ENCODE measurements at places on chromosomes 11 and 22.

DNA sequence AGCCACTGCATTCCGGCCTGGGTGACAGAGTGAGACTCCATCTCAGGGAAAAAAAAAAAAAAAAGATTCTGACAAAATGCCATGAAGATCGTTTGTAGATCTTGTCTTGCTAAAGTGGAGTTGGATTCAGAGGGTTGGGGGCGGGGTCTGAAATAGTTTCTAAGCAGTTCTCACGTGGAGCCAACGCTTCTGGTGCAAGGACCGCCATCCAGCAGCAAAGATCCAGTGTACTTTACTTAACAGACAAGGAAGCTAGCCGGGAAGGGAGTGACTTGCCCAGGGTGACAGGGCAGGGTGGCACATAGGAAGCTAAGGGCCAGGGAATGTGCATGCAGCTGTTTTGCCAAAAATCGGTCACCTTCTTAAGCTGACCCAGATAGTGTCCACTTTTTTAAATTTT is 27.4 kb downstream of the APOL1 start:
- no peak for DNase-seq

DNA sequence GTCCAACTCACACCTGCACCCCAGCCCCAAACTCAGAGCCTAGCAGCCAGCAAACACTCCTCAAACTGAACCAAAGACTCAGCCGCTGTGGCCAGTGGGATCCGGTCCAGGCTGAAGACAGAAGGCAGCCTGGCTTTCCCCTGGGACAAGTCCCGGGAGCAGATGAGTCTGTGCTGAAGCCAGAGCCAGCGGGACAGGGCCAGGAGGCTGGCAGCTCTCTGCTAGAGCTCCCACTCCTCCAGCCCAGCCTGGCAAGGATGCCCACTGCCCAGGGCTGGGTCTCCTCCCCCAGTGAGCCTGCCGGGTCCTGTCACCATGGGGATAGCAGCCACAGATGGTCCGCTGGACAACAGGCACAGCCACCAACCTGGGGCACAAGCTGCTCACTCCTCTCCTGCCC is 42.9 kb upstream of the PRR5 start:
- peak; percentile 73 for DNase-seq

DNA sequence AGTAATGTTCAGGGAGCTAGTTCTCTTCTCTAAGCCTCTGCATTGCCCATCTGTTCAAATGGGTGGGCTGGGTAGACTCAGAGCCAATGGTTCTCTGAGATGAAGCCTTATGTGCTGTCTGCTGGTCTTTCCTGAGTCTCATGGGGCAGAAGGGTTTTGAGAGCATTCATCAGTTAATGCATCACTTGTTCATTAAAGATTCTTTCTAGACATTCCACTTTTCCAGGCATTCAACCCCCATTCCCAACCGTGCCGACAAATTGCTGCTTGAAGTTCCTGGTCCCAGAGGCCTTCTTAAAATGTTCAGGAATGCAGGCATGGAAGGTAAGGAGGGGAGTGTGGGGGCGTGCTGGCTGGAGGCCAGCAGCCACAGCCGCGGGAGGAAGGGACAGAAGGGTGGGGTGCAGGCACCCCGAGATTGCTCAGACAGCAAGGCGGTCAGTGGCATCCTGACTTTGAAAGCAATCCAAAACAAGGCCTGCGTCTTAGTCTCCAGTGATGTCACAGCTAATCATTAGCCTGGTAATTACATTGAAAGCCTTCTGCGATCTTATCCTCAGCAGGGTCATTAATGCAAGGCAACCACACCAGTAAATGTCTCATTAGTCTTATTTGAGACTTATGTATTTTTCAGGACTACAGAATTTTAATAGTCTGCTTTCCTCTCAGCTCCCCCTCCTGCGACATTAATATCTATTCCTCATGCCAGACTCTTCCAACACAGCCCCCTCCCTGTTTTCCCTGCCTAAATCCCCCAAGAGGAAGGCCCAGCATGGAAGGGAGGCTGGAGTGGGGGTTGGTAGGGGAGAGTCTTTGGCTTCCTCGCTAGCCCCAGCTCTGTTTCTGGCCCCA is 328.8 kb downstream of the MIAT start:
- DNase-seq: peak; percentile 55

DNA sequence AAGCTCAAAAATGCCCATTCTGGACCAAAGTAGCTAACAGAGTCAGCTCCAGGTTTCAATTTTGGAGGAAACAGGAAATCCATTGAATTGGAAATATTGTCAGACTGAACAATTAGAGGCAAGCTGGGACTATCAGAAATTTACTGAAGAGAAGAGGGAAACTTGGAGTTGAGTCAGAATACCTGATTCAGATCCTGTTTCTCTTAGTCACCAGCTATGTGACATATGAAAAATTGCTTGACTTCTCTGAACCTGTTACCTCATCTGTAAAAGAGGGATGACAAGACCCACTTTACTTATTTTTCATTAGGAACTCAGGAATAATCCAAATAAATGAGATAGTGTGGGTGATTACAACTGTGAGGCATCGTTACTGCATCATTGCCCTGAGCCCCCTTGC is 148.9 kb upstream of the CADM1 start:
- no peak for DNase-seq

GRCh38 chr11:79486242-79486984 is 45.6 kb upstream of the TENM4 start:
- DNase-seq: no peak

- peak; percentile 89 for DNase-seq
Measured at GRCh38 chr22:21816787-21817496, 50.5 kb downstream of the MAPK1 start.

GRCh38 chr11:121029813-121030445 is 6.0 kb downstream of the TBCEL start:
- no peak for DNase-seq

GRCh38 chr22:38335077-38335476 is 17.8 kb upstream of the CSNK1E start:
- no peak for DNase-seq

GRCh38 chr11:96316869-96317268 is 26.1 kb downstream of the MAML2 start:
- DNase-seq: no peak

- DNase-seq: no peak
Measured at GRCh38 chr22:29339381-29340235, 24.1 kb upstream of the RASL10A start.

- DNase-seq: peak; percentile 72
Measured at GRCh38 chr11:120137611-120138521, at the start of gene TRIM29. TSS of gene TRIM29 (minus strand) at chr11:120138113. CDS start at chr11:120138031, 82 bp downstream.

DNA sequence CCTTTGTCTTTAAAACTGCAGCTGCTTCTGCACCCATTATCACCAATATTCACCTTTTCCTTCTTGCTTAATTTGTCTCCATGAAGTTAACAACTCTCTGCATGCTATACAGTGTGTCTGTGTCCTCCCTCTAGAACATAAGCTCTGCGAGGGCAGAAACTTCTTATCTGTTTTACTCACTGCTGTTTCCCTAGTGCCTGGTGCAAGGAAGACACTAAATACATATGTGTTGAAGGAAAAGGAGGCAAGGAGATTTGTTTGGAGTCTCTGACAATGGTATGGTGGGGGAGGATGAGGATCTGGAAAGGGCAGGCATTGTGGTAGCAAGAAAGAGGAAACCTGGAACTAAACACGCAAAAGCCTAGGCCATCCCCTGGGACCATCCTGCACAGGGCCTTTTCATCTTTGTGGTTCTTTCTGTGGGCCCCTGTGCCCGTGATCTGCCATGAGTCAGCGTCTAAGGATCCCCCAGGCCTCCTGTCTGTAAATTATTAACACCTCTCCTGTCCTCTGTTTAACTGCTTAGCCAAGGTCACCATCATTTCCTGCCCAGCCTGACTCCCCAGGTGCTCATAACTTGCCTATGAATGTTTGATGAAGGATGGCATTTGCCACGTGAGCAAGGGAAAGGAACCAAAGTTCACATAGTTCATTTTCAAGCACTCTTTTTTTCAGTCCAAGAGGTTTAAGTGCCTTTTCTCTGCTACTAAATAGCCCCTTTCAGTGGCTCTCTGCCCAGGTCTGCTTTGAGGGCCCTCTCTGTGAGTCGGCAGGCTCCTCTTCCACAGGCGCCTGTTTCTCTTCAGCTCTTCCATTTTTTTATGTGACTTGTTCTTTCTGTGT is 131.1 kb downstream of the RASSF10 start:
- no peak for DNase-seq

GRCh38 chr11:48008951-48009270 is 28.6 kb downstream of the PTPRJ start:
- DNase-seq: no peak

DNA sequence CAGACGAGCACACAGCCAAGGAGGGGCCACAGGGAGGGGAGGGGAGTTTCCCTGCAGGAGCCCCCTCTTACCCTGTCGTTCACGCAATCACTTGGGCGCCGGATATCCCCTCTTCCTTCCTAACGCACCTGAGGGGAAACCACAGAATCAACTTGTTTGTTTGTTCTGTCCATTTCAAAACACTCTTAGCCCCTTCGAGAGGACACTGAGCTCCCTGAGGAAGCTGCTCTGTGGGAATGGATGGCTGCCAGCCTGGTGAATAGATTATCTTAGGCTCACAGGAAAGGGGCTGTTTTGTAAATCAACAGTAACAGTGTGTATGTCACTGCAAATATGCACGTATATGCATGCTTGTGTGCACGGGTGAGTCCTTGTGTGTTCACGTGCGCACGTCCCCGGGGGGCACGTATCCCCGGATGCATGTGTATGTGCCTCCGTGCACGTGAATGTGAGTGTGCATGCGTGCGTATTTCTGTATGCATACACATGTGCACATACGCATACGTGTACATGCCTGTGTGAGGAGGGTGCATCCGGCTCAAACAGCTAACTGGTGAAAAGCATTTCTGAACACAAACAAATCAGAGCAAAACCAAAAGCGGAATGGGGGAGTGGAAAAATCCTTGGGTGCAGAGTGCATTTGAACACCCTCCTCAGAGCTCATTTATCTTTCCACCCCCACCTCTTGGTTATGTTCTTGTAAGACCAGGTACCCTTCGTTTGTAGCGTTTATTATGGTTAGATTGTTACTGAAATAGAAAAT is 7.2 kb downstream of the ARSA start:
- DNase-seq: no peak

DNA sequence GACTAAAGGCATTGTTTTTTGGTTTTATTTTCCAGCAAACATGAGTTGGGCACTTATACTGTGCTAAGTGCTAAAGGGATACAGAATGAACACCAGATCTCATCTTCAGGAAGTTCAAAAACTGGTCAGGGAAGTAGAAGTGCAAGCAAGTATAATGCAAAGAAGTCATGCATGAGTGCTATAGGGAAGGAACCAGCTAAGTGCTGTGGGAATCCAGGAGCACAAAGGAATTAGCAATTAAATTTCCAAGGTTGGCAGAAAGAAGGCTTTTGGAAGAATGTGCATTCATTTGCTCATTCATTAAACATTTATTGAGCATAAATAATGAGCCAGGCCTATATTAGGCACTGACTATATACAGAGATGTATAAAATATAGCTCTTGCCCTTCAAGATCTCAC is 143.7 kb upstream of the ARHGAP42 start:
- no peak for DNase-seq

DNA sequence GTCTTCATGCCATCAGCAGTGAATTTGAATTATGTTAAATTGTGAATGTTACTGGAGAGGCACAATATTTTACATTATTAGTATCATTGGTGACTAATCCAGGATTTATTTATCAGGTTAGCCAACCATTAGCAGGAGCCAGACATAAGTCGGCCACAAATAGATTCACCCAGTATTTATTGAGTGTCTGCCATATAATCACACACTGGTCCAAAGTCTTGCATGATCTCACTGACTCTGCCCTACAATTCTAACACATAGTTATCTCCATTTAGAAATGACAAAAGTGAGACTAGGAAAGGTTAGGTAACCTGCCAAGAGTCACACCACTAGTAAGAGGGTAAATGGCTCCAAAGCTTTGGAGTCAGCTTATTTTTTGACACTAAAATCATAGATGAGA is 179.6 kb downstream of the BLID start:
- no peak for DNase-seq

DNA sequence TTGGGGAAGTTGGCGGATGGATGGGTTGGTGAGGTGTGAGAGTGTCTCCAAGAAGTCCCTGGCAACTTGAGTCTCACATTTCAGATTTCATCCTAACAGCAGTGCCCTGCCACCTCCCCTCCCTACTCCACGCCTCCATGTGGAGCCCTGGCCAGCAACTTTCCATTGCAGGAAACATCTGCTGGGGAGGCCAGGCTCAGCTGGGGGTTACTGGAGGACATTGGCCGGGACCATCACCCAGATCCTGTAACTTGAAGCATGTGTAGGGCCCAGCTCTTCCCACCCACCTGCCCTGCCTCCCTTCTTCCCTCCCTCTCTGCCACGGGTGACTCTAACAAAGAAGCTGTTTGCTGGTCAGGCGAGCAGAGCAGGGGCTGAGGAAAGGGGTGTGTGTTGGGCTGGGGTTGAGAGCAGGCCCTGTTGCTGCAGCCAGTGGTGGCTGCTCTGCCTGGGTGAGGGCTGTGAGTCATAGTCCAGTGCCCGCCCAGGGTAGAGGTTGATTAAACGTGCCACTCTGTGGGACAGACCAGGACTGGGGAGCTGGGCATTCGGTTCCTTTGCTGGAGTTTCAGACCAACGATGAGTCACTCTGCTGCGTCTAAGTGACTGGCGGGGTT is 64.0 kb downstream of the SCN3B start:
- peak; percentile 84 for DNase-seq

GRCh38 chr11:70383664-70384565 is 14.4 kb upstream of the CTTN start:
- no peak for DNase-seq

GRCh38 chr22:24006207-24006913 is 1.1 kb upstream of the GSTT4 start:
- no peak for DNase-seq

DNA sequence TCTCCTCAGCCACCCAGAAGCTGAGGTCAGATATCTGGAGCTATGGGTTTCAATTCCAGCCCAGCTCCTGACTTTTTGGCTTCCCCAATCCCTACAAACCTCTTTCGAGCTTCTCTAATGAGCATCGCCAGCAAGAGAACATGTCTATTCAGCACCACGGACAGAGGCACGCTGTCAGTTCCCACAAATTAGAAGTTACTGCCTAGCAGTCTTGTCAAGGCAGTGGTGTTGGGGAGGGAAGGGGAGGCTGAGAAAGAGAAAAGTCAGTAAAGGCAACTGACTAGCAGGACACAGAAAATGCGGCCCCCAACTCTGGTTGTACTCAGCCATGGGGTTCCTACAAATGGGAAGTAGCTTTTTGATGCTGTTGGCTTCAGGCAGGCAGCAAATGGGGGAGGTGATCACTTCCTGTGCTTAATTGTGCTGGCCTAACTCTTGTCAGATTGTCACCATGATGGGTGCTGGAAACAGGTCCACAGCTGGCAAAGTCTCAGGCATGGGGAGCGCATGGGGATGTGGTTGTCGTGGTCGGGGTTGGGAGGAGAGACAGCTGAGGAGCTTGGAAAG is 205.9 kb downstream of the ST3GAL4 start:
- DNase-seq: peak; percentile 92

DNA sequence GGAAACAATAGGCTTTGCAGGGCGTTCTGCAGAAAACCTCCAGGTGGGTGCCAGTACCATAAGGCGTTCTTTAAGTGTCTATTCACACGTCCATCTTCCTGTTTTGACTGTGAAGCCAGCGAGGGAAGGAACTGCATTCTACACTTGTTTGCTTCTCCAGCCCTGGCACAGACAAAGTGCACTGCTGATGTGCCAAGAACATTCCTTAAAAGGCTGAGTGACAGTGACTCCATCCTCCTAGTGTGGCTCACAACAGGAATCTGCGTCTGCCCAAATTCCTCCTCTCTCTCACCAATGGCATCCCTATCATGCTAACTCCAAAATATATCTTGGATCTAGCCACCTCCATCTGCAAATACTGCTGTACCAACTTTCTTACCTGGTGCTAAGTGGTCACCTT is 407.4 kb upstream of the SYN3 start:
- DNase-seq: no peak

GRCh38 chr11:76918941-76919386 is 58.2 kb downstream of the ACER3 start:
- peak; percentile 80 for DNase-seq

All from tongue (tissue), 3 donors.